ENCODE measurements at places on chromosomes 7 and 10.
A peak's percentile ranks its signal among the peaks of the same experiment; 100 is the strongest.

DNA sequence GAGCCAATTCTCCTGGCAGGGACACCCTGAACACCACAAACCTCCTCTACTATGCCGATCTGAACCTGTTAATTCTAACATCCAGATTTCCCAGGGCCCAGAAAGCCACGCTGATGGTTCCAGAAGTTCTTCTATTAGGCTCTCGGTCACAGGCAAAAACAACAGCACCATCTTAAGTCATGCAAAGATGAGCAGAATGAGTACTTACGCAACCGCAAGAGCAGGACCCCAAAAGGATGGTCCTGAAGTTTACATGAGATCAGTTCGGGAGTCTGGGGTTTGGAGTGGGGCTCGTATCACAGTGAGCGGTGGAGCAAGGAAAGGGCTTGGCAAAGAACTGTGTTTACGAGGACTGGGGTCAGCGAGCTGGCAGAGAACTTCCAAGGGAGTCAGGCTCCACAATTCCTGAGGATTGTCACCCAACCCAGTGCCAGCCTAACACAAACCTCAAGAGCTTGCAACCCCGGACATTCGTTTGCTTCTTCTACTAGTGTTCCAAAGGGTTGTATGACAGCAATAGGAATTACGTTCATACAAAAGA, 532.6 kb downstream of the TNS3 start:
- no peak for DNase-seq

DNA sequence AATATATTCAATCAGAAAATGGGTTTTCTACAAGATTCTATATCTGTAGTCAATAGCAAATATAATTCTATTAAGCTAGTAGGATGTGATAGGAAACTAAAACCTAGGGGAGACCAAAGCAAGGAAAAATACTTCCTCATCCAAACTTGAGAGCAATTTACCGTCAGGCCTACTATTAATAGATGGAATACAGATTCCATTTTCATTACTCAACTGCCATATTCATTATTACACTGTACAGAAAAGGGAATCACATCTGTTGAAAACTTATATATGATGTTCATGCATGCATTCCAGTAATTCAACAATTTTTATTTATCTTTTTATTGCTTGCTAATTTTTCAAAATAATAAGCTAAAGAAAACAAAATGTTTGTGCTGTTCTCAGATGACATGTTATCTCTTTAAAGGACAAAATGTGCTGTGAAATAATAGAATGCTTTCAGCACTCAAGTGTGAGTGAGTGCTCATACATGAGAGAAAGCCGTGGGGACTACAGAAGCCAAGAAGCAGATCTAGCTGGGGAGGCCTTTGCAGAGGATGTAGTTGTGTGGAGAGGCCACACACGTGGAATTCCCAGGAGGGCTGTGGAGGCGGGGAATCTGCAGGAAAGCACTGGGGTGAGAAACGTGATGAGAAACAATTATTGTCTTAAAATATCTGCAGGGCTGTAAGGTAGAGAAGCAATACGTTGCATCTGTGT, 110.0 kb downstream of the EGFR start:
- DNase-seq: no peak

GRCh38 chr7:30142710-30143109, 7.9 kb downstream of the MTURN start:
- DNase-seq: no peak

- DNase-seq: no peak
These were observed 47.0 kb upstream of the CDK1 start for GRCh38 chr10:60731134-60731885.

GRCh38 chr10:112071596-112072133, 111.9 kb downstream of the GPAM start:
- no peak for DNase-seq

- no peak for DNase-seq
These were observed 92.3 kb downstream of the VTI1A start for GRCh38 chr10:112539340-112539739.

DNA sequence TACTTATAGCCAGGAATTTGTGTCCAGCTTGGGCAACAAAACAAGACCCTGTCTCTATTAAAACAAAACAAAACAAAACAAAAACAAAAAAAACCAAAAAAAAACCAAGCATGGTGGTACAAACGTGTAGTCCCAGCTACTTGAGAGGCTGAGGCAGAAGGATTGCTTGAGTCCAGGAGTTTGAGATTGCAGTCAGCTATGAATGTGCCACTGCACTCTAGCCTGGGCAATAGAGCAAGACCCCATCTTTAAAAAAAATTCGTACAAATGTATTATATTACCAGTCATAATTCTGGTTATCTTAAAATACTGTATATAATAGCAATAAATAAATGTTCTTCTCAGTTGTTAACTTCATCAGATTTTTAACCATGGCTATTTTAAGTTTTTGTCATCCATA, 2.3 kb upstream of the BBS9 start:
- DNase-seq: no peak

- DNase-seq: no peak
These were observed 79.7 kb downstream of the GLRX3 start for GRCh38 chr10:130215931-130216231.

GRCh38 chr7:90816511-90817142, 220.5 kb downstream of the CDK14 start:
- DNase-seq: no peak

DNA sequence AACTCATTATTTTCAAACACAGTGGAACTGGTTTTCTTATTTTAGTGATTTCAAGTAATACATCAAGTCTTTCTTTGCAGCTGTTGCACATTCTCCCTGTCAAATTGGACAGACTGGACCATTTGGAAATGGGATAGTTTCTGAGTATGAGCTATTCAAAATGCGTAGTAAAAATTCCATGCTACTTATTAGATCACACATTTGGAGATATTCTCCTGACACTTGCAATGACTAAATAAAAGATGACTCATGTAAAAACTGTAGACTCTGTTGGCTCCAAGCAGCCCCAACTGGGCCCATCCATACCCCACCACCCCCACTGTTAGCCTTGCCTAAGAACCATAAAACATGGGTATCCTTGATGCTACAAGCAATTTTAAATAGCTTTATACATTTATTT, 25.9 kb upstream of the BICC1 start:
- no peak for DNase-seq

DNA sequence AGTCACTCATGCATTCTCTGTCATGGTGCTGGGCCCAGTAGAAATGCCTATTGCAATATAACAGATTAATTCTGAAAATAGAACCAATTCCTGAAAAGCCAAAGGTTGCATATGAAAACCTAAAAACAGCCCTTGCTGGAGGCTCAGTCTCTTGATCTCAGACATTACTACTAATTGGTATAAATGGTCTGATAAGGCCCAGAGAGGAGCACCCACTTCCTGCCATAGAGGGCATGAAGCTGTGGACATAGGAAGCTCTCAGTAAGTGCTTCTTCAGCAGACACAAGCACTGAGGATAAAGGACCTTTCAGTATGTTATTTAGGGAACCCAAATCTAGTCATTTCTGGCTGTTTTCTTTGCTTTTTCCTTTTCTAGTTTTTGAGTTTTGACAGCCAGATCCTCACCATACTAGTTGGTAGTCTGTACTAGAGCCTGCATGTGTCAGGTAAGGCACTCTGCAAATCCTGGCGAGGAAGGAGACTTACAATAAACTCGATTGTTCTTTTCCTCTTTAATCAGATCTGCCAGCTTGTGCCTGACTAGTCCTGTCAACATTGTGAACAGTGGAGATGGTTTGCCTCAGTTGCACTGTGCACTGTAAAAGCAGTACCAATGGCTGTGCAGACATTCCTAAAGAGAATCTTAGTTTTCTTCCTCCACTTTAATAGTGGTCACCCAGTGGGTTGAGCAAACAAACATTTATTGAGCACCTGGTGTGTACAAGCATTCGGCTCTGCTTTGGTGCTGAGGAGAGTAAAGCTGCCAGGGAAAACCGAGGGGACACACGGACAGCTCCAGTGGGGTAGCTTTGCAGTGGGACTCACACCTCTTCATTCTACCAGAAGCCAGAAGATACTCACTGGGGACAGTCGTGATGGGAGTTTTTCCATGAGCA, 140.9 kb downstream of the CHN2 start:
- no peak for DNase-seq

DNA sequence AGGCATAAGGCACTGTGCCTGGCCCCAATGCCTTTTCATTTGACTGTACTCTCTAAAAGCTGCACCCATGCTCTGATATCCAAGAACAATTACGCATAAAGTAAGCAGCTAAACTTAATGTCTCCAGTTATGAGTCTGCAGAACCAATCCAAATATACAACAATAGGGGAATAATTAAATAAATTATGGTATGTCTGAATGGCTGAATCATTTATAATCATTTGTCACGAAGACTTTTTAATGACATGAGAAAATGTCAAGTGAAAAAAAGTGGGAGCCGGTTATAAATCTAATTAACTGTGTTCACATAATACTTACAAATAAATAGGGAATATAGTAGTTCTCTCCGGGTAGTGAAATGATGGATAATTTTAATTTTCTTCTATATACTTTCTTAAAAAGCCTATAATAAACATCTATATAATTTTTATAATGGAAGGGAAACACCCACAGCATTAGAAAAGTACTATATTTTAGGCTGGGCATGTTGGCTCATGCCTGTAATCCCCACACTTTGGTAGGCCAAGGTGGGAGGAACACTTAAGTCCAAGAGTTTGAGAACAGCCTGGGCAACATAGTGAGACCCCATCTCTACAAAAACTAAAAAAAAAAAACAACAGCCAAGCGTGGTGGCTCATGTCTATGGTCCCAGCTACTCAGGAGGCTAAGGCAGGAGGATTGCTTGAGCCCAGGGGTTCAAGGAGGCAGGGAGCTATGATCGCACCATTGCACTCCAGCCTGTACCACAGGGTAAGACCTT, 14.2 kb downstream of the SLC37A3 start:
- no peak for DNase-seq

DNA sequence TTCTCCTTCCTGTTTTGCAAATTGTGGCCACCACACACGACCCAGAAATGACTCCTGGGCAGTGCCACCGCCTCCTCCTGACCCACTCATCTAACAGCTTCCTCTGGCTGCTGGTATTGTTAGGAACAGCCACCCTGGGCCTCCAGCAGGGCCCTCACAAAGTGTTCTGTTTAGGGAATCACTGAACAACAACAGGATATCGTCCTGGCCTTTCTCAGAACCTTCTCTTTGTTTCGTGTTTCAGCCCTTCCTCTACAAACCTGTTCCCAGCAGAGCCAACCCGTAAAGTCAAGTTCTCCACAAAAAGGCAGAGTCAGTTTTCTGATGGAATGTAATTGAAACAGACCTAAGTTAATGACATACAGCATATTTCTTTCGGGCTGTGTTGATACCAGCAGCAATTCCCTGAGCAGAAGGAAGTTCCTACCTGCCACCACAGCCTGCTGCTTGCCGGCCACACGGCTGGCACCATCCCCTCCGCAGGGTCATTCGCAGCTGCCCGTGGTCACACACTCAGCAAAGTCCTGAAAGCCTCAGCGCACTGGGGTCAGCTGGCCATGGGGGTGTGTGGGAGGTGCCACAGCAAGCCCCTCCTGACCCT, 91.7 kb upstream of the PITRM1 start:
- no peak for DNase-seq

DNA sequence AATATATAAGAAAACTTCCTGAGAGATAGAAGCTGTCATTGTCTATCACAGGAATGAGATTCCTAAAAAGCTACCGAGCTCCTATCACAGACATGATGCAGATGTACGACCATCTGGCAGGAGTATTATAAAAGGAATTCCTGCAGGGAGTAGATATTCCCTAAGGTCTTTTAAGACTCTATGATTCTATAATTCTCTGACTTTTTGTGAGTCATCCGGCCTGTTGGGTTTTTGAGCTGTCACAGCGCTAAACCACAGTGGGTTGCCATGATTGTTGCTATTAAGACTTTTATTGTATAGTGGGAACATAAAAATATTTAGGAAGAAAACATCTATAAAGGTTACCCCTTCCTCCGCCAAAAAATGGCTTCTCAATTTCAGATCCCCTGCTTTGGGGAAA, 223.4 kb downstream of the BMPER start:
- DNase-seq: no peak

GRCh38 chr10:36092116-36092515, 450.0 kb upstream of the FZD8 start:
- no peak for DNase-seq

GRCh38 chr7:44064791-44065430, 456 bp downstream of the PGAM2 start:
- no peak for DNase-seq

GRCh38 chr7:74453322-74454011, at the start of gene GTF2IRD1:
Gene GTF2IRD1 (plus strand): TSS chr7:74453906. CDS start chr7:74508081, 54,175 bp downstream.
- DNase-seq: peak; percentile 8

GRCh38 chr7:94087664-94088352, 83.7 kb upstream of the BET1 start:
- DNase-seq: peak; percentile 10

DNA sequence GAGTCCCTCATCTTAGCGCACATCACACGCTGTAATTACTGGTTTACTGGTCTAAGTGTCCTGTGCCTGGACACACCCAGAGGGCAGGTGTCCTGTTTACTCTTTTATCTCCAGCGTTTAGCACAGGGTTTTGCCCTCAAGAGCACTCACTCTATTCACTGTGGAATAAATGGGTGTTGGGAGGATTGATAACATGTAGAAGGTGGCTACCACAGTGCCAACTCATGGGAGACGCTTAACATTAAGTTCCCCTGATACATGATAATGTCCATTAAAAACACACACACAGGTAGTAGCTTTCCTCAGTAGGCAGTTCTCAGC, 96.1 kb upstream of the EFCAB10 start:
- no peak for DNase-seq

- DNase-seq: no peak
These were observed 54.2 kb upstream of the SVIL start for GRCh38 chr10:29689001-29689400.

GRCh38 chr7:156919132-156919713, 26.2 kb upstream of the LMBR1 start:
- no peak for DNase-seq

DNA sequence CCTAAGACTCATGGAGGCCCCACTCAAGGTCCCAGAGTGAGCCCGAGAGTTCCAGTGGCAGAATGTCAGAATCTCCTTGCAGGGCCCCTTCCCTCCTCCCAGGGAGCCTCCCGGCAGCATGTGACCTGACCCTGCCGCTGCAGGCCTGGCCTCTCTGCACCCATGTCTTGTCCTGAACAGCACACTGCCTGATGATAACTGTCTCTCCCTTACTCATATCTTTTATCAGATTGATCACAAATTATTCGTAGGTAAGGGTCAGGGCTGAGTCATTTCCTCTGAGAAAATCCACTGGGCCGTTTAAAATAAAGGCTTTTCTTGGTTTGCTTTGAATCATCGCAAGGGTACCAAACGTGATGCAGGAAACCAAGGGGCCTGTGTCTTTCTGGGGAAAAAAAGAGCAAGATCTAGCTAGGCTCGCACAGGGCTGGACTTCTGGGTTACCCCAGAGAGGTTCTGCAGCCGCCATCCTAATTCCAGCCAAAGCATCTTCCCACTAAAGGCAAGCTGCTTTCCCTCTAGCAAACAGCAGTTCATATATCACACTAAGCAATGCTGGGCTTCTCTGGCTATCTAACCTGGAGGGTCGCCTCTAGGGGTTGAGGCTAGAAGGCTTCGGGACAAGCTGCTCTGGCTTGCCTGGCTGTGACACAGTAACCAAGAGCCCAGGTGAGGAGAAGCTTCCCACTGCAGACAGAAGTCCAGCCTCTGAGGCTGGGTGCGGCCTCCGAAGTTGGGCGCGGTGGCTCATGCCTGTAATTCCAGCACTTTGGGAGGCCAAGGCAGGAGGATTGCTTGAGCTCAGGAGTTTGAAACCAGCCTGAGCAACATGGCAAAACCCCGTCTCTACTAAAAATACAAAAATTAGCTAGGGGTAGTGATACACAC, 104.9 kb downstream of the SPDYE5 start:
- no peak for DNase-seq

Measured in stimulated activated CD4-positive, alpha-beta T cell treated with anti-CD3 and anti-CD28 coated beads, Interleukin-1b, Interleukin-23, amount 100 ng/mL, for 1 hour (primary cell).